ENCODE measurements at places on chromosomes 13 and 19. TPM values are rescaled to one million over a fixed set of nuclear protein-coding genes. Genes with fewer than 3 reads are reported as not detected.

The ZNF329 gene
- 17.2 TPM for total RNA-seq

The CEACAM20 gene
- total RNA-seq = not detected

The GRK1 gene
- total RNA-seq = not detected

The RXFP2 gene
- not detected for total RNA-seq

The ZSCAN22 gene
- 2.3 TPM for total RNA-seq

The SSC5D gene
- 19.3 TPM for total RNA-seq

The SIGLEC5 gene
- not detected for total RNA-seq

The B3GNT8 gene
- 1.3 TPM for total RNA-seq

The APOC4 gene
- not detected for total RNA-seq

The OR10H1 gene
- total RNA-seq = not detected

The ZSCAN1 gene
- total RNA-seq = under 0.01 TPM

The PDE4C gene
- 1.3 TPM for total RNA-seq

The CACNA1A gene
- total RNA-seq = 1.8 TPM

The KLK6 gene
- not detected for total RNA-seq

The RGCC gene
- total RNA-seq = 51.1 TPM

The CAMSAP3 gene
- total RNA-seq = not detected

The KCTD15 gene
- total RNA-seq = 9.7 TPM

The ATF5 gene
- total RNA-seq = 7.9 TPM

The ZNF256 gene
- 5.1 TPM for total RNA-seq

The SLC10A2 gene
- total RNA-seq = not detected

The ZNF85 gene
- 5.9 TPM for total RNA-seq

The KCNJ14 gene
- 0.50 TPM for total RNA-seq

The YJEFN3 gene
- total RNA-seq = 0.51 TPM

The PEAK3 gene
- not detected for total RNA-seq

The IGFL3 gene
- total RNA-seq = not detected

The PODNL1 gene
- 2.1 TPM for total RNA-seq

The ZNF730 gene
- total RNA-seq = 1.0 TPM

The ZNF780A gene
- 17.3 TPM for total RNA-seq

The HSPB6 gene
- total RNA-seq = 47.8 TPM

The PRTN3 gene
- total RNA-seq = not detected

The ZNF835 gene
- 3.6 TPM for total RNA-seq

The COMP gene
- 0.17 TPM for total RNA-seq

The ZNF480 gene
- total RNA-seq = 5.9 TPM

The TMEM145 gene
- total RNA-seq = 0.83 TPM

The MADCAM1 gene
- total RNA-seq = 0.26 TPM

The GJB2 gene
- total RNA-seq = under 0.01 TPM

The EXOC3L2 gene
- not detected for total RNA-seq

The GAPDHS gene
- not detected for total RNA-seq

The KLF1 gene
- under 0.01 TPM for total RNA-seq

The C19orf67 gene
- total RNA-seq = not detected

The PABPC3 gene
- total RNA-seq = 0.17 TPM

The MBD3L3 gene
- not detected for total RNA-seq

The BRSK1 gene
- 3.9 TPM for total RNA-seq

The IRGC gene
- not detected for total RNA-seq

The ELAVL3 gene
- total RNA-seq = not detected

The RNF126 gene
- total RNA-seq = 18.0 TPM

The MAST1 gene
- total RNA-seq = 1.3 TPM

The NDUFA7 gene
- 19.3 TPM for total RNA-seq

The DDA1 gene
- 8.0 TPM for total RNA-seq

The PSG6 gene
- 0.17 TPM for total RNA-seq

The STOML3 gene
- not detected for total RNA-seq

The KL gene
- under 0.01 TPM for total RNA-seq

The EFNB2 gene
- 13.5 TPM for total RNA-seq

The SMIM44 gene
- total RNA-seq = not detected

The PGLYRP2 gene
- total RNA-seq = not detected

The PNMA8A gene
- total RNA-seq = 8.9 TPM

The ONECUT3 gene
- total RNA-seq = not detected

The LINGO3 gene
- not detected for total RNA-seq

The ZNF681 gene
- total RNA-seq = 0.66 TPM

Measured in fibroblast of lung (primary cell).